ENCODE measurements at places on chromosomes 16 and 17.

GRCh38 chr17:8828517-8828875, 29.3 kb upstream of the MFSD6L start:
- no peak for DNase-seq

GRCh38 chr17:81241648-81242420, 2.7 kb downstream of the NDUFAF8 start:
- DNase-seq = peak; percentile 60

- no peak for DNase-seq
These were observed 14.7 kb upstream of the CDH1 start for GRCh38 chr16:68722119-68723024.

DNA sequence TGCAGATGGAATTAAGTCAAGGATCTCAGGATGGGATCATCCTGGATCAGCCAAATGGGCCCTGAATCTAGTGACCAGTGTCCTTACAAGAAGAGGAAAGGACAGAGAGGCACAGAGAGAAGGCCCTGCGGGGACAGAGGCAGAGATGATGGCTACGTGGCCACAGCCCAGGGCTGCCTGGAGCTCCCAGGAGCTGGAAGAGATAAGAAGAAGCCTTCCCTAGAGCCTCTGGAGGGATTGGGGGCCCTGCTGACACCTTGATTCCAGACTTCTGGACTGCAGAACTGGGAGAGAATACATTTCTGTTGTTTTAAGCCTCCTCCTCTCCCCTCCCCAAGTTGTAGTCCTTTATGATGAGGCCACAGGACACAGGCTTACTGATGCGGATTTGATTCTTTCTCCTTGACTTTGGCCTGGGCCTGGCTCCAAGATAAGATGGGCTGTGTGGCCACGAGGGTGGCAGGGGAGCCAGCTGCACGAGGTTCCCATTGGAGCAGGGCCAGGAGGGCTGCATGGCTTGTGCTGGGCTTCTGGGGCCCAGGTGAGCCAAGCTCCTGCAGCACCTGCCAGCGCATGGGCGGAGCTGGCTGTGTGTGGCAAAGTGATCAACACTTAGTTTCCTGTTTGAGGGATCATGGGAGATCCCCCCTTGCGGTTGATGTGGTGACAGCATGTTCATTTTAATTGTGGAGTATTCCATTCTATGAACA, 146.1 kb downstream of the IRF8 start:
- DNase-seq = no peak

- DNase-seq = no peak
These were observed 166.3 kb downstream of the SLC39A11 start for GRCh38 chr17:72926171-72926570.

- DNase-seq = no peak
These were observed 215.8 kb downstream of the CDH8 start for GRCh38 chr16:61820398-61820797.

DNA sequence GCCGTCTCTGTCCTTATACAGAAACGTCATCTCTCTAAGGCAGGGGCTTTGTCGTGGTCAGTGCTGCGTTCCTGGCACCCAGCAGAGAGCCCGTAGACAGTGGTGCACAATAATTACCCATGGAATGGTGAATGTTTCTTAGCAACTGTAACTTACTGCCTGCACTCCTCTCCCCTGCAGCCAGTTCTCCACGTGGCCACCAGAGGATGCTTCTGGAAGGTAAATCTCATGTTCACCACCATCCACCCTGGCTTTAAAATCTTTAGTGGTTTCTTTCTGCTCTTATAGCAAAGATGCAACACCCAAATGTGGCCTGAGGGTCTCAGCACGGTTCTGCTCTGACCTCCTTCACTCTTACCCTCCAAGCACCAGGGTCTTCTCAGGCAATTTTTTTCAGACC, 150.8 kb downstream of the GRIN2A start:
- no peak for DNase-seq

DNA sequence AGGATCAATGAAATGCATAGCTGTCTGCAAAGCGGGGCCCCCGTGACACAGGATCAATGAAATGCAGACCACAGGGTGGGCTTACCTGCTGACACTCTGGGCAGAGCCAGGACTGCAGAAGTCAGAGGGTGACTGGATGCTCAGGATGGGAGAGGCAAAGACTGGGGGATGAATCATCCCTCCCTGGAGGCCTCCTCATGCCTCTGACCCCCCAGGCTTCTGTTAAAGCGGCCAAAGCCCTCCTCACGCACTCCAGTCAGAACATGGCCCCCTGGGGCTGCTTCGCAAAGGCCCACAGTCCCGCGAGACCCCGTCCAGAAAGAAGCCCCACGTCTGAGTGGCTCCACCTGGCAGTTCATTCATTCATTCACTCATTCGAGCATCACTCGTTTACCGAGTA, 38.4 kb upstream of the FOXF1 start:
- DNase-seq = no peak

DNA sequence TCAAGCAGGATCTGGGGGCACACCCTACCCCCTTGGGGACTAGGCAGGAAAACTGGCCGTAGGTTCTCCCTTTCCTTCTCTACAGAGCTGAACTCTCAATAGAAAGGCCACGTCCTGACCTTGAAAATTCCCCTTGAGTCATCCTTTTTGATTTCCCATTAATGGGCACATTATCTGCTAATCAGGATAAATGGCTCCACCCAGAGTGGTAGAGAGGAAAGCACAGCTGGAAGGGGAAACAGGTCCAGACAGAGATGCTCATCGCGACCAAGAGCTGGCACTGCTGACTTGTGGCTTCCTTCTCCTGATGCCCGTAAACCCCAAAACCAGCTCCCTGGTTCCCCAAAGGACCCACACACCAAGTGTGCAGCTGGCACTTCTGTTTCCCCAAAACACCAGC, 206.5 kb upstream of the CDH5 start:
- no peak for DNase-seq

- DNase-seq = peak; percentile 55
These were observed 34.0 kb downstream of the YPEL2 start for GRCh38 chr17:59365383-59365981.

DNA sequence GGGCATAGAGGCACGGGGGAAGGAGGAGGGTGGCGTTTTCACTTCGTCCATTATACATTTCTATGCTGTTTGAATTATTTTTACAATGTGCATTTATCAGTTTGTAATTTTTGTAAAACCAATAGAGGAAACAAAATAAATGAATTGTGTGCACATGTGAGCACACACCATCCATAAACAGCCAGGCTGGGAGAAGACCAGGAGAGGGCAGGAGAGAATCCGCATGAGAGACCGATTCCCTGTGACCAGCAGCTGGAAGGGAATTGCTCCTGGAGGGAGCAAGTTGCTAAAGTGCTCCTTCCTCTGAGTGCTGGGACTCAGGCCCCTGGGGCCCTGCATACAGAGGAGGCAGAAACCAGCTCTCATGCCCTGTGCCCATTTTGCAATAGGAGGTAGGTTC, 126.0 kb downstream of the ABCC12 start:
- no peak for DNase-seq

DNA sequence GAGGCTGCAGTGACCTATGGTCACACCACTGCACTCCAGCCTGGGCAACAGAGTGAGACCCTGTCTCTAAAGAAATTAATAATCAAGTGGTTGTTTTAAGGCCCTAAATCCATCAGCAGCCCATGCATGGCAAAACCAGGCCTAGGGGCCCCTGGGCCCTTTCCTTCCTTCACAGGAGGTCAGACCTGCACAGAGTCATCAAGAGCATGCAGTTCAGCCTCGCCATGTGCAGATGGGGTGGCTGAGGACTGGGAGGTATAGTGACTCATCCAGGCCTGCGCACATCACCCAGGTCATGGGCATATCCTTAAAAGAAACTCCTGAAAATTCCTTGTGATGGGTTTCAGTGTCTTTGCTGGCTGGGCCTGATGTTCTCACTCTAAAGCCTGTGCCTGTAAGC, 72.4 kb upstream of the AMZ2 start:
- DNase-seq = no peak

DNA sequence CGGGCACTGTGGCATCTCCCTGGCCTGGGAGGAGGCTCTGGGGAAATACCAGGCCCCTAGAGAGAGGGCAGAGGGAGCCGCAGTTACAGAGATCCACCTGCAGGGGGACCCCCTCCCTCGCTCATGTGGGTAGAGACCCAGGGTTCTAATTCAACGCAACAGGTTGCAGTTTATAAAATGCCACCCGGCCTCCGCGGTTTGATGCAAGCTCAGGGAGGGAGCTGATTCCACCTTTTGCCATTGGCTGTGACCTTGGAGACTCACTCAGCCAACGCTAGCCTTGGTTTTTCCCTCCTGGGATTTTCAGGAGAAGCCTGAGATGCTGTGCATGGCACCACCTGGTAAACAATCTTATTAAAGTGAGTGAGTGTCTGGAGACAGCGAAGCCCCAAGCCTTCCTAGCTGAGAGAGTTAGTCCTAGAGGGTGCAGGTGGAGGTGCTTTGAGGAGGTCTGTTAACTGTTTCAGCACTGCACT, 12.1 kb downstream of the TTLL6 start:
- peak; percentile 14 for DNase-seq

DNA sequence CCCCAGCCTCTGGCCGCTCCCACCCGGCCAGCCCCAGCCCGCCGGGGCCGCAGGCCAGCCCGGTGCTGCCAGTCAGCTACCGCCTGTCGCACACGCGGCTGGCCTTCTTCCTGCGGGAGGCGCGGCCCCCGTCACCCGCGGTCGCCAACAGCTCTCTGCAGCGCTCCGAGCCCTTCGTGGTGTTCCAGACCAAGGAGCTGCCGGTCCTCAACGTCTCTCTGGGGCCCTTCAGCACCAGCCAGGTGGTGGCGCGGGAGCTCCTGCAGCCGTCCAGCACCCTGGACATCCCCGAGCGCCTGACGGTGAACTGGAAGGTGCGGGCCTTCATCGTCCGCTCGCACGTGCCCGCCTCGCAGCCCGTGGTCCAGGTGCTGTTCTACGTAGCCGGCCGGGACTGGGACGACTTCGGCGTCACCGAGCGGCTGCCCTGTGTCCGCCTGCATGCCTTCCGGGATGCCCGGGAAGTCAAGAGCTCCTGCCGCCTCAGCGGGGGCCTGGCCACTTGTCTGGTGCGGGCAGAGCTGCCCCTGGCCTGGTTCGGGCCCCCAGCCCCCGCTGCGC, 46.8 kb downstream of the TMEM132E start:
- no peak for DNase-seq

DNA sequence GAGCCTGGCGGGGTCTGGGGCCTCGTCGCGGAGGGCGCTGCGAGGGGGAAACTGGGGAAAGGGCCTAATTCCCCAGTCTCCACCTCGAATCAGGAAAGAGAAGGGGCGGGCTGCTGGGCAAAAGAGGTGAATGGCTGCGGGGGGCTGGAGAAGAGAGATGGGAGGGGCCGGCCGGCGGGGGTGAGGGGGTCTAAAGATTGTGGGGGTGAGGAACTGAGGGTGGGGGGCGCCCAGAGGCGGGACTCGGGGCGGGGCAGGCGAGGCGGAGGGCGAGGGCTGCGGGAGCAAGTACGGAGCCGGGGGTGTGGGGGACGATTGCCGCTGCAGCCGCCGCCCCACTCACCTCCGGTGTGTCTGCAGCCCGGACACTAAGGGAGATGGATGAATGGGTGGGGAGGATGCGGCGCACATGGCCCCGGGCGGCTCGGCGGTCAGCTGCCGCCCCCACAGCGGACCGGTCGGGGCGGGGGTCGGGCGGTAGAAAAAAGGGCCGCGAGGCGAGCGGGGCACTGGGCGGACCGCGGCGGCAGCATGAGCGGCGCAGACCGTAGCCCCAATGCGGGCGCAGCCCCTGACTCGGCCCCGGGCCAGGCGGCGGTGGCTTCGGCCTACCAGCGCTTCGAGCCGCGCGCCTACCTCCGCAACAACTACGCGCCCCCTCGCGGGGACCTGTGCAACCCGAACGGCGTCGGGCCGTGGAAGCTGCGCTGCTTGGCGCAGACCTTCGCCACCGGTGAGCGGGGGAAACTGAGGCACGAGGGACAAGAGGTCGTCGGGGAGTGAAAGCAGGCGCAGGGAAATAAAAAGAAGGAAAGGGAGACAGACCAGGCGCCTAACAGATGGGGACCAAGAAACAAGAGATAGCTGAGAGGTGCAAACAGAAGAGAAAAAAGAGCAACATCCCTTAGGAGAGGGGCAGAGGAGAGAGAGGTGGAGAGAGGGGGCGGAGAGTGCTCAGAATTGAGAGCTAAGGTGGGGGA, at the start of gene PNMT:
Gene PNMT (plus strand): TSS at position 509 of the 980 bp plus-strand sequence. CDS start 23 bp downstream, at position 532.
- DNase-seq = no peak

DNA sequence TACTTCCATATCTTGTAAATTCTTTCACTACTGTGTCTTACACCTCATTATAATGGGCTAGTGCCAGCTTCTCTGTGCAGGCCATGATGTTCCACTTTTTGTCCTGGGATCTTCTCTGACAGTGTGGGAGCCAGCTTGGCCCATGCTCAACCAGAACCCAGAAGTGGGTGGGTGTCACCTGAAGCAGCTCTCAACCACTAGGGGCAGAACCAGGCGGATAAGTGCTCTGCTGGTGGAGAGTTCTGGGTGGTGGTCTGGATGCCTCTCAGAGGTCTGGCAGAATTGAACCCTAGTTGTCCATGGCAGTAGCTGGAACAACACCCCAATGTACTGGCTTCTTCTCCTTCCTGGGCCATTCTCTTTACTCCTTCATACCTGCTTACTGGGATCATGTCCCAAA, 254.1 kb upstream of the N4BP1 start:
- DNase-seq = no peak

GRCh38 chr17:5209396-5209795, 17.7 kb upstream of the ZNF594 start:
- no peak for DNase-seq

GRCh38 chr16:11151156-11151884, 104.7 kb downstream of the SOCS1 start:
- DNase-seq = no peak

DNA sequence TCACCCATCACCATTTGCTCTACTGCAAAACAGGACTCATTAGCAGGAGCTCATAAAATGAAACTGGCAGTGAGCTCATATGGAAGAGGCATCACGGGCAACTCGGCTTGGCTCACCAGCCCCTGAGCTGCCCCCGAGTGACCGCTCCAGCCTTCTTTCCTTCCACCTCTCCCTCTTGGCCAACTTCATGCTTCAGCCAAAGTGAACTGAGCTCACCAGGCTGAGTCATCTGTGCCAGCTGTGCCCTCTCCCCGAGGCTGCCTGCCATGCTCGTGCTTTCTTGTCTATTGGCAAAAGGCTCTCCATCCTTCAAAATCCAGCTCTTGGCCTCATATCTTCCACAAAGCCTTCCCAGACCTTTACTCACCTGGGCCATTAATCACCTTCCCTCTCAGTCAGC, 391.4 kb downstream of the WWOX start:
- no peak for DNase-seq

GRCh38 chr17:73947966-73948355, 255.5 kb upstream of the RPL38 start:
- no peak for DNase-seq

- no peak for DNase-seq
These were observed 23.2 kb downstream of the ZNF652 start for GRCh38 chr17:49338883-49339282.

GRCh38 chr16:54061454-54061853, 225.1 kb downstream of the IRX3 start:
- DNase-seq = no peak

DNA sequence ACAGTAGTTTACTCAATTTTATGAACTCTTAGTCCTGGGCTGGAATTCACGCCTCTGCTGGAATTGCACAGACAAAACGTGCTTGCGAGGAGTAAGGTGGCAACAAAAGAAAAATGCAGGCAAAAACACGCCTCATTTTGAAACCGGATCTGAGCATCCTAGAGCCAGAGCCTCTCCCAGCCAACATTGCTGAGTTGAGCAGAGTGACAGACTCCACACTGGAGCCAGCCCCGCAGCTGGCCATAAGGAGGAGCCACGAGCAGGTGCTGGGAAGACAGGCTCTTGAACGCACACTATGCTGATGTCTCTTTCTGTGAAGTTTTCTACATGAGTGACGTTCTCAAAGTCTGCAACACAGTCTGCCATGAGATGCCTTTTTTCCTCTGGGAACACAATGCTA, 14.6 kb upstream of the HSBP1 start:
- DNase-seq = no peak

All from C1 segment of cervical spinal cord (tissue), 14 donors.